ENCODE measurements at places on chromosomes 1 and 21. TPM values are rescaled to one million over a fixed set of nuclear protein-coding genes. Genes with fewer than 3 reads are reported as not detected.

The KIF26B gene
- total RNA-seq: not detected

The FAAH gene
- 2.1 TPM for total RNA-seq

The RPL11 gene
- total RNA-seq: 1,450 TPM

The RAB7B gene
- not detected for total RNA-seq

The IL19 gene
- total RNA-seq: not detected

The UBL4B gene
- total RNA-seq: not detected

The CTH gene
- 8.5 TPM for total RNA-seq

The KPRP gene
- total RNA-seq: not detected

The GPR25 gene
- total RNA-seq: not detected

- no peak for ATAC-seq
Observed at GRCh38 chr1:173852105-173852504, 15.7 kb downstream of the GAS5 start.

GRCh38 chr21:35035116-35035515, 14.0 kb downstream of the RUNX1 start:
- ATAC-seq: peak; percentile 63

DNA sequence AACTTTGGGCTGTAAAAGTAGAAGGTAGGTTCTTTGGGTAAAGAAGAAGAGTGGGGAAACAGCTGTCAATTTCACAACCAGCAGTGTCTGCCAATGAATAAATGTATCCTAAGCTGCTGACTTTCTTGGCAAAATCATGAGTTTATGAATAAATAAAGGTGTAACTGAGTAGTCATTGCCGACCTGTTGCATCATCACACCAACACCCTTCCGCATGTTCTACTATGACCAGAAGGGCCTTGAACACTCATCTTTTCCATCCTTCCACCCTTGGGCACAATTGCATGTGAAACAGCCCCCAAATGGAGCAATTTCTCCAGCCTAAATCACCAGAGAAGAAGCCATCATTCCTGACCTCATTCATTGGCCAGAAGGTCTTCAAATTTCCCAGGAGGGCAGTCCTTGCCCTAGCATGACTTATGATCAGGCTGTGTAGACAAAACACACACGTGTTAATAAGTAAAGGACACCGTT, 31.2 kb upstream of the QSOX1 start:
- no peak for ATAC-seq

GRCh38 chr1:198155253-198155652, 1.5 kb upstream of the NEK7 start:
- no peak for ATAC-seq

- ATAC-seq: no peak
Observed at GRCh38 chr1:235739124-235739523, 89.5 kb upstream of the GNG4 start.

GRCh38 chr21:44502171-44502958, 37.6 kb downstream of the KRTAP10-1 start:
- ATAC-seq: no peak

DNA sequence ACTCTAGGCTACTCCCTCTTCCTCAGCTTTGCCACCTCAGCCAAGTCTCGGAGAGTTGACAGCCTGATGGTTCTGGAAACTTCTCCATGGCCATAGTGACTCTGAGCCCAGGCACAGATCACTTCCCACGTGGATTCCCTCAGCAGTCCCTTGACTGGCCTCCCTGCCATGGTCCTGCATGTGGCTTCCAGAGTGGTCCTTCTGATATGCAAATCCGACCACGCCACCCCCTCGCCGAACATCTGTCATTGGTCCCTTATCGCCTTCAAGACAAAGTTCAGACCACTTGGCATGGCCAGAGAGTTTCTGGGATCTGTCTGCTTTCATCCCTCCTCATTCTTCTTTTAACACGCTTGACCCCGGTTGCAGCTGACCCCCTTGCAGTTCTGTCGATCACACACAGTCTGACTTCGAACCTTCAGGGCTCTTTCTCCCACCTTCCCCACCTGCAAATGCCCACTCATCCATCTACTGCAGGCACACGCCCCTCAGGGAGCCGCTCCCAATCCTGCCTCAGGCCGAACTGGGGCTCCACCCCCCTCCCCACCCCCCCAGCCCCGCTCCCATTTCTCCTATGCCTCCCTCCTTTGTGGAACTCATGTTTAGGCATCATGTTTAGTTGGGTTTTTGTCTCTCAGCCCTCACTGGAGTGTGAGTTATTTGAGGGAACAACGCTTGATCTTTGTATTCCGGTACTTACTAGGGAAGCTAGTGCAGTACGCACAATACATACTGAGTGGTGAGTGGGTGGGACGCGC, 29.0 kb downstream of the KIAA1614 start:
- ATAC-seq: no peak

DNA sequence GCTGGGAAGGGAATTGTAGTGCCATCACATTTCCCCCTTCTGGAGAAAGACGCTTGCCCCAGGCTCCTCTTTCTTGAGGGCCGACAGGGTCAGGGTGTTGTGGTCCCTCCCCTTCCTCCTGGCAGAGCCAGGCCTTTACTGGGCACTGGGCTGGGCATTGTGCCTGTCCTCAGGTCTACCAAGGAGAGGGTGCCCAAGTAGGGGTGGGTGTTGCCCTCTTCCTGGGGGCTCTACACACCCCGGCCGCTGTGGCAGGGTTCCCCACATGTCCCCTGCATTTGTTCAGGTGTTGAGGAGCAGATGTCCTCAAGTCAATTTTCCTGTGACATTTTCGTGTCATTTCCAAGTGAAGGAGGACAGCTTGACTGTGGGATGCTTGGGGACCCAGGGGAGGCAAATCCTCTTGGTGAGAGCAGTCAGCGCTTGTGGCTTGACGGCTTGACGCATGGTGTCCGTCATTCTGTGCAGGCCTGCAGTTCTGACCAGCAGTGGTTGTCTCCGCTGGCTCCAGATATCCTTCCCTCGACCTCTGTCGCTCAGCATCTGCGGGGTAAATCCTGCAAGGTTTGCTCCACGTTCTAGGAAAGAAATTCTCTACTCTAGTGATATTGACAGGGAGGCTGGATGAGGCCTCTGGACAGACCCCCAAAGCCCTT, 181.9 kb upstream of the VAMP3 start:
- ATAC-seq: no peak

GRCh38 chr1:39676948-39677548, 5.1 kb upstream of the NT5C1A start:
- ATAC-seq: no peak

GRCh38 chr1:220815409-220815808, 28.7 kb downstream of the MTARC1 start:
- ATAC-seq: no peak

DNA sequence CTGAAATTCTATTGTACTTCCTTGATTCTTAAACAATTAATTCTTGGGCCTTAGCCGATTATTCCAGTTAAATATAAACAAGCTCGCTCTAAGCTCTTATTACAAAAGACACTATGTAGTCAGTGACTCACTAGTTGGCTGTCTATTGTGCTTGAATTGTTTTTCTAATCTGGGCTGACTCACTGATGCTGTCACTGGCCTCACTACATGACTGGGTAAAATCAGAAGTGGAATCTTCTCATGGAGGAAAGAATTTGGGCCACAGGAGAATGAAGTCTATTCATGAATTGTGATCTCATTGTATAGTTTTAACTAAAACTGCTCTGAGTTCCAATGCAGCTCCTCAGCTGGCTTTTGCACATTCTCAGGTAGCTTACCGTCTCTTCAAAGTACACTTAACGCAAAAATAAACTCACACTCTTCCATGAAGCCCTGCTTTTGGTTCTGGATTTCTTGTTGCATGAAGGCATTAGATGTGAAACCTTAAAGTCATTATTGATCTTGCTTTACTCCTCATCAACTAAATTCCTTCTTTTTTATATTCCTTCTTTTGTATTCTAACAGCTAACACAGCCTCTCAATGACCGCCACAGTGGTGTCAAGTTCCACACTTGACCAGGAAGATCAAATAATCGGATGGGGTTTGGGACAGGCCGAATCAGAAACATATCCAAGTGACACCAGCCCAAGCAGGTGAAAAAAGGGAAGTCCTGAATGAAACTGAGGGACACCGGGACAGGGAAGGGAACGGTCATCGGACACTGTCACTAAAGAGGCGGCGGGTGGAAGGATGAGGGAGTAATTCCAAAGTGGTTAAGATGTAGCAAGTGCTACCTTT, 80.9 kb upstream of the LBR start:
- peak; percentile 88 for ATAC-seq

- ATAC-seq: no peak
Observed at GRCh38 chr1:11233208-11233607, 29.1 kb downstream of the MTOR start.

DNA sequence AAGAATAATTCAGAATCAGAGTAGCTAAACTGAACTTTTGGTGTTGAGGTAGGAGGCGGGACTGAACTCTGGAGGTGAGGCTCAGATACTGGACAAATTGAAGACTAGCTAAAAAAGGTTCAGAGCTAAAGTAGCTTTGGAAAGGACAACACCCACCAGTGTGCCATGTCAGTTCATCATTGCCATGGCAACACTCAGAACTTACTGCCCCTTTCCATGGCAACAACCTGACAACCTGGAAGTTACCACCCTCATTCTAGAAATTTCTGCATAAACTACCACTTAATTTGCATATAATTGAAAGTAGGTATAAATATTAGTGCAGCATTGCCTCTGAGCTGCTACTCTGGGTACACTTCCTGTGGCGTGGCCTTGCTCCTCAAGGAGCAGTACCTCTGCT, 30.3 kb upstream of the POGK start:
- no peak for ATAC-seq

GRCh38 chr1:201697174-201697573, 131.8 kb upstream of the IPO9 start:
- ATAC-seq: no peak

GRCh38 chr1:26102119-26102518, 9.5 kb upstream of the PDIK1L start:
- no peak for ATAC-seq

DNA sequence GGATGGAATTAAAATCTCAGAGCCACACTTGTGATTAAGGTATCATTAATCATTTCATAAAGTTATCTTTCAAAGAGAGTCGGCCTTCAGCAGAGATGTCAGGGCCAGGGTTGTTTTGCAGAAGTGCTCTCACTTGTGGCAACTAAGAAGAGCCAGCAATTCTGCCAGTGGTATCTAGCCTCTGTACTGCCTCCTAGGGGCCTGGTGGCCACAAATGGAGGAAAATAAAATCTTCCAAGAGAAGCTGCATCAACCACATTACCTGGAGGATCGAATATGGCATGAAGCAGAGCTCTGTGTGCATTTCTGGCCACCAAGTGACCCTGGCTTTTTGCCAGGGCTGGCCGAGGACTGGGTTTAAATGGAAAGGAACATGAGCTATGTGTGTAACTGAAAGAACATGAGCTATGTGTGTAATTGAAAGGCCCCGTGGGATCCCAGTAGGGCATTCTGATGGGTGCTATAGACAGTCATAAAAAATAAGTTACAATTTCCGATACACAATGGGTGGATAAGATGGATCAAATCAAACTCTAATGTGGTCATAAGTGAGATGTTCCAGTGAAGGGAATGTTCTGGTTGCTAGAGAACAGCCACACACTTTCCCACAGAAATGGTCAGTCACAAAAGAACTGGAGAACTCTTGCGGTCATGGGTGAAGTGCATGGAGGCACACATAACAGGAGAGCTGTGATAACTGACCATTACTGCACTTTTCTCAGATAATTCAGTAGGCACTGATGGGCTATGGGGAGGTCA, 335.8 kb downstream of the CAMTA1 start:
- ATAC-seq: no peak

DNA sequence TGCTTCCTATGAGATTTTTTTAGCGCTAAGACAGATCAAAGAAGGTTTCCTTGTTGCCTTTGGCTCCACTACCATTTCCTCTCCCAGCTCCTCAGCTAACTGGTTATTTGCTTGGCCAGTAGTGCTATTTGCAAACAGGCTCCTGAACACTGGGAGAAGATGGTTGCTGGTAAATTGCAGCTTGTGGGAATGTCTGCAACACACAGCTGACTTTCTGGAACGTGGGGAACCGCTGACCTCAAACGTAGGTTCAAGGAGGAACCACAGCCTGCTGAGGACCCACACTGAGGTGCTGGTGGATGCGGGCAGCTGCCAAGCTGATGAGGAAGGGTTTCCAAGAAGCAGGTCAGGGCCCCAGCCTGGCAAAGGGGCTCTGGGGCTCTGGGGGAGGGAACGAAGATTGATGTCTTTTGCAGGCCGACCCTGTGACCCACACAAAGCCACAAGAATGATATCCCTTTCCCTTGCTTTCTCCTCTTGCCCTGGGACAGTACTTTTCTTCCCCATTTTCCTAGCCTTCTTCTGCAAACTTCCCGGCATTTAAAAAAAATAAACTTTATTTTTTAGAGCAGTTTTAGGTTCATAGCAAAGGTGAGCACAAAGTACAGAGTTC, 24.8 kb downstream of the GNG4 start:
- no peak for ATAC-seq

GRCh38 chr21:36698981-36699545, at the start of gene SIM2:
Gene SIM2 (plus strand): TSS chr21:36699115. CDS start chr21:36699747, 632 bp downstream.
- no peak for ATAC-seq

- ATAC-seq: no peak
Observed at GRCh38 chr1:22163564-22163963, 20.7 kb upstream of the WNT4 start.

DNA sequence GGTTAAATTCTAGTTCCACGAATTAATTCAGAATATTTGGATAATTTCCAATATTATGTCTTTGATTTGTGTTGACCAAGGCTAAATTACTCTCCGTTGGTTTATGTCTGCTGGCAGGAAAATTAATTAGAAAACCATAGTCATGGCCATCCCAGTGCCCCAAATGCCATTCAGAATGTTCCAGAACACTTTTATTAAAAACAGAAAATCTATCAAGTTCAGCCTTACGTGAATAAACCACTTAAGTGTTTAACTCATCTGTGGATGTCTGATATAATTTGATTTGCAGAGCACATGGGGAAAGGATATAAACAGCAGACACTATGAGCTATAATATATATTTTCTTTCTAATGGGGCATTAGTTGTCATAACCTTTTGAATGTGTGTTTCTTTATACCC, 480.7 kb downstream of the MRPL39 start:
- no peak for ATAC-seq

- no peak for ATAC-seq
Observed at GRCh38 chr1:183592733-183593132, 2.5 kb upstream of the NCF2 start.

GRCh38 chr1:175804561-175804960, 61.2 kb upstream of the TNR start:
- ATAC-seq: no peak

DNA sequence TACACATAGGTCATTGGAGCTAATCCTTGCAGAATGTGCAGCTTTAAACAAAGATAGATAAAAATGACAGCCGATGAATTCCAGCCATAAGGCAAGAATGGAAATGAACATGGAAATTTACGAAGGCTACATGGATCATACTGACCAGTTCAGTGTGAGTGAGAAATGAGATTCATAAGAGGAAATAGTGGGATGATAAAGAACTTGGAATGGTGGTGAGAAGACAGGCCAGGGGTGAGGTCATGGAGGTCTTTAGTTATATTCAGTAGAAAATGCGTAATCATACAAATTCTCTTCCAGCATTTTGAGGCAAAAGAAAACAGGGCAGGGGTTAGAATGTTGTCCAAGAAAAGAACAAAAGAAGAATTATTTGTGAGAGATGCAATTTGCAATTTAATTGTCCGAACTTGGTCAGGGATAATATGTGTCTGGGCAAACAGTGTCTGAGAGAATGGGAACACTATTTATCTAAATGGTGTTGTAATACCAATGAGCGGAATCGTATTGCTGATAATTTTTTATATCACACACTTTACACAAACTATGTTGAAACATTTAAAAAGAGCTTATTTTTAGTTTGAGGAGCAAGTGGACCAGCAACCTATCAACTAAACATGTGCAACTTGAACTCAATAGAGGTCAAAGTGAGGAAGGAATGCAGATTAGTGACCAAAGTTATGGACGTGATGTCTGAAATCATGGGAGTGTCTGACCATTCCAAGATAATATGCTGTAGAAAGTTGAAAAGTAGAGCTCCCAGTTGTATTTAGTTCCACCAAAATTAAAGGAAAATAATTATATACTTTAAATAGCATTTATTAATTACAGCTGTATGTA, 739.0 kb upstream of the NCAM2 start:
- ATAC-seq: no peak
